ENCODE measurements at places on chromosomes 11 and 22. TPM values are rescaled to one million over a fixed set of nuclear protein-coding genes. Genes with fewer than 3 reads are reported as not detected.

OR10D3 gene
- total RNA-seq, result not detected

RASL10A gene
- 0.84 TPM for total RNA-seq

CNTN5 gene
- total RNA-seq, result not detected

KCNQ1 gene
- total RNA-seq, result 11.4 TPM

TIGD3 gene
- total RNA-seq, result 1.8 TPM
